ENCODE measurements at places on chromosomes 7 and 10.

- no peak for DNase-seq
Observed at GRCh38 chr7:67453580-67454380, 457.1 kb downstream of the TYW1 start.

DNA sequence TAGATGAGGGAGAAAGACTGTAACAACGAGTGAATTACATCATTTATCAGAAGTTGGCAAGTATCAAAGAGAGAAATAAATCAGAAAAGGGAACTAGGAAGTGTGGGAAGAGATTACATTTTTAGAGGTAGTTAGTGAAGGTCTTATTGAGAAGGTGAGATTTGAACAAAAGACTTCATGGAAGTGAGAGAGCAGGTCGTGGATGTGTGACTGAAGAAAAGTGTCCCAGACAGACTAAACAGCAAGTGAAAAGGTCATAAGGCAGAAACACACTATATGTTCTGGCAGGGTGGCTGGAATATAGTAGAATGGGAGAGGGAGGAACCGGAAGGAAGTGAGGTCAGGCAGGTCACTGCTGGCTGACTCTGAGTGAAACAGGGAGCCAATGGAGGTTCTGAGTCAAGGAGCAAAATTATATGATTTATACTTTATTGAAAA lies 35.7 kb upstream of the RHOBTB1 start:
- no peak for DNase-seq

- DNase-seq, result peak; percentile 65
Observed at GRCh38 chr10:1048349-1048731, 579 bp downstream of the IDI1 start.

GRCh38 chr10:15606377-15606776 lies 113.3 kb downstream of the ITGA8 start:
- no peak for DNase-seq

GRCh38 chr10:114095559-114096337 lies 52.1 kb downstream of the ADRB1 start:
- no peak for DNase-seq

- no peak for DNase-seq
Observed at GRCh38 chr7:41268878-41269277, 434.0 kb downstream of the INHBA start.

DNA sequence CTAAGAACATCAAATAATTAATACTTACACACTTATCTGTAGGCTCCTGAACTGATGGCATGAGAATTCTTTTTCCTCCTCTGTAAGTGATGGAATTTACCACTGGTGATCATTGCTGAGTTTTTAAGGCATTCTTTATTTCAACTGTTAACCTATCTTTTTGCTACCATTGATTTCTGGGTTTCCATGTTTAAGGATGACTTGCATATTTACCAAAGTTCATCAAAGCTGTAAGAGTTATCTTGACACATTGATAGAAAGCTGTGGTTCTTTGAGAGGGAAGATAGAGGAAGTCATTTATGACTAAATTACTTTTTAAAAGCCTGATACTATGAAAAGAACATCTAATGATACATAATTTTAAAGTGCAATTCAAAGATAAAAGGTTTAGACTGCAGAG lies 19.5 kb upstream of the GFRA1 start:
- DNase-seq, result no peak

DNA sequence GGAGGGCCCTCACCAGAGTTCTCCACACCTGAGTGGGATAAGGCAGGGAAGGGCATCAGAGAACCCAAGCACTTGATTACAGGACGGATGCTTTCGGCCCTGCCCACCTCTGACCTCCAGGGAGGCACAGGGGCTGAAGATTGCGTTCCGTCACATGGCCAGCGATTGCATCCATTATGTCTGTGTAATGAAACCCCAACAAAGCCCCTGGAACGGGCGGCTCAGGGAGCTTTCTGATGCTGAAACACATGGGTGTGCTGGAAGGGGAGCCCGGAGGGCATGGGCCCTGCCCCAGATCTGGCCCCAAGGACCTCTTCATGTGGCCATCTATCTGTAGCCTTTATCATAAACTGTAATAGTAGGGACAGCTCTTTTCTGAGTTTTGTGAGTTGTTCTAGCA lies 117.2 kb downstream of the PTPN20 start:
- DNase-seq, result no peak

DNA sequence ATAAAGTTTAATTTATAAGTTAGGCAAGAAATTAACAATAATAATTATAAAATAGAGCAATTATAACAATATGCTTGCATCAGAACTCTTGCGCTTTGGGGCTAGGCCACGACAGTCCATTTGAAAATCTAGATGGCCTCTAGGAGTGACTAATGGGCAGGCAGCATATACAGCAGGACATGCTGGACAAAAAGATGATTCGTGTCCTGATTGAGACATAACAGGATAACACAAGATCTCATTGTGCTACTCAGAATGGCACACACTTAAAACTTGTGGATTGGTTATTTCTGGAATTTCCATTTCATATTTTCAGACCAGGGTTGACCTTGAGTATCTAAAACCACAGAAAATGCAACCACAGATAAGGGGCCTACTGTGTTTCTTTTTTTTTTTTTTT lies 27.5 kb downstream of the CTNNA3 start:
- no peak for DNase-seq

DNA sequence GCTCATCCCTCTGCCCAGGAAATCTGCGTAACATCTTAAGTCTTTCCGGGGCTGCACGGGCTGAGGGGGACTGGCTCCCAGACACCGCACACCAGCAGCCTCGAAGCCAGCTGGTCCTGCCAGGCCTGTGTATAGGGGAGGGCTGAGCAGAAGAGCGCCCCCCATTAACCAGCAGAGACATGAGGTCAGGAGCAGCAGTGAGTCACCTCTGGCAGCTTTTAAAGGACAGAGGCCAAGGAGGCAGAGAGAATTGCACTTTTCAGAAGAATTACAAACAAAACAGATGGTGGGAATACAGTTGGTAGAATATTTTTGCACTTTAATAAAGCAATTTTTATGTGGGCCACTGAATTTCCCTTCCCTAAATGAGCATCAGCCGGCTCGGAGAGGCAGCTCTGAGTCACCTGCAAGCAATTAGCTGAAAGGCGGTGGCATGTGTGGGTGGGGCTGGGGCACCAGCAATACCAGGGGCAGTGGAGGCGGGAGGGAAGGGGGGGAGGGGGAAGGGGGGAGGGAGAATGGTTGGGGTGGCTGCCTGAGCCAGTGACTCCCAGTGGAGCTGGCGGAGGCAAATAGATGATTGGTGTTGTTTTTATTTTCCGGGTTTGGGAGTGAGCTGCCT lies 39.1 kb downstream of the GOLGA7B start:
- no peak for DNase-seq

GRCh38 chr10:36515319-36515718 lies 610.1 kb upstream of the ANKRD30A start:
- DNase-seq, result no peak

GRCh38 chr10:24642921-24643678 lies 80.6 kb downstream of the ARHGAP21 start:
- DNase-seq, result peak; percentile 23

DNA sequence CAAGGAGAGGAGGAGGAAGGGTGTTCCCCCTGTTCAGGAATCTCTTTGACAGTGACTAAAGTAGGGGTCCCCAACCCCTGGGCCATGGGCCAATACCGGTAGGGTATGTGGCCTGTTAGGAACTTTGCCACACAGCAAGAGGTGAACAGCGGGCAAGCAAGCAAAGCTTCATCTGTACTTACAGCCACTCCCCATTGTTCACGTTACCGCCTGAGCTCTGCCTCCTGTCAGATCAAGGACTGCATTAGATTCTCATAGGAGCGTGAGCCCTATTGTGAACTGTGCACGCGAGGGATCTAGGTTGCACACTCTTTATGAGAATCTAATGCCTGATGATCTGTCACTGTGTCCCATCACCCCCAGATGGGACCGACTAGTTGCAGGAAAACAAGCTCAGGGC lies 201.6 kb downstream of the CAMK1D start:
- no peak for DNase-seq

GRCh38 chr10:118958984-118959925 lies 70.3 kb upstream of the NANOS1 start:
- no peak for DNase-seq

- DNase-seq, result no peak
Observed at GRCh38 chr10:123636598-123637325, 29.4 kb upstream of the GPR26 start.

GRCh38 chr7:4233621-4234497 lies 448.2 kb upstream of the FOXK1 start:
- no peak for DNase-seq

GRCh38 chr10:23373156-23373555 lies 28.6 kb upstream of the C10orf67 start:
- DNase-seq, result no peak

GRCh38 chr10:69218831-69219230 lies 1.3 kb upstream of the HKDC1 start:
- no peak for DNase-seq

- no peak for DNase-seq
Observed at GRCh38 chr7:4123346-4123745, 558.7 kb upstream of the FOXK1 start.

All from CD4-positive, alpha-beta T cell treated with Interleukin-17A for 4 hours (primary cell).